ENCODE measurements at places on chromosomes 16 and 17.

DNA sequence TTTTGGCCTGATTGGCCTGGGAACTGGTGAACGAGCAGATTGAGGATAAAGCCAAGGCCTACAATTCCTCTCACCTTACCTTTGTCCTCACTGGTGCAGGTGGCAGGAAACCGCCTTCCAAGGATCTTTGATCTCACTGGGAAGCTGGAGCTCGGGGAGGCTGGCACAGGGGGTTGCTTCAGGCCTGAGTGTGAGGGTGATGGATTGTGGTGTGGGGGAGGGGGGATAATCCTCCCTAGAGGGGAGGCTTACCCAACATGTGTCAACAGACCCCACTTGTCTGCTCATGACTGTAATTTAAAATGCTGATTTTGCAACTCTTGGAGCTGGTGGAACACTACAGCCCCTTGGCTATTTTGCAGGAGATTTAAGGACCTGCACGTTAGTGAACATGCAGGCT, 4.5 kb upstream of the RMI2 start:
- DNase-seq: no peak

DNA sequence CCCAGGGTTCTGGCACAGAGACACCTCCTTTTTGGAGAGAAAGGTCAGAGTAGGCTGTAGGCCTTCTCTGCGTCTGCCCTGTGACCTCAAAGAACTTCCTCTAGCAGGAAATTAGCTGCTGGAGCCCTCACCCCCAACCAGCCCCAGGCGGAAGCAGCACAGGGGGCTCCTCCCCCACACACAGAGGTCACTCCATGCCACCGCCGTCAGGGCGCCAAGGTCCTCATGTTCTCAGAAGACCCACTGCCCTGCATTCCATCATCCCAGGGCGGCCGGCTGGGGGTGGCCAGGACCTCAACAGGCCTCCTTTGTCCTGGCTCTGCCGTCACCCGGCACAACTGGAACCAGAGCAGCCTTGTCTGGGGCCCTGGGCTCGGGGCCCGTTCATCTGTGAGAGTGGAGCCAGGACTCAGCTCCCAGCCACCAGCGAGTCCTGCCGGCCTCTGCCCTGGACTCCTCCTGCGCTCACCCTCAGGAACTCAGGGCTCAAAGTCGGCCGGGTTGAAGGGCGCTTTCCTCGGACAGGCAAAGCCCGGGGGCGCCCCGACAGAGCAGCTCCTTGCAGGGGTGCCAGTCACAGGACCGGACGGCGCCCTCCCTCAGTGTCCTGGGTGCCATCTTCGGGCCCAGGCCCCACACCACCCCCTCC, 1.2 kb downstream of the TMC6 start:
- DNase-seq: no peak

DNA sequence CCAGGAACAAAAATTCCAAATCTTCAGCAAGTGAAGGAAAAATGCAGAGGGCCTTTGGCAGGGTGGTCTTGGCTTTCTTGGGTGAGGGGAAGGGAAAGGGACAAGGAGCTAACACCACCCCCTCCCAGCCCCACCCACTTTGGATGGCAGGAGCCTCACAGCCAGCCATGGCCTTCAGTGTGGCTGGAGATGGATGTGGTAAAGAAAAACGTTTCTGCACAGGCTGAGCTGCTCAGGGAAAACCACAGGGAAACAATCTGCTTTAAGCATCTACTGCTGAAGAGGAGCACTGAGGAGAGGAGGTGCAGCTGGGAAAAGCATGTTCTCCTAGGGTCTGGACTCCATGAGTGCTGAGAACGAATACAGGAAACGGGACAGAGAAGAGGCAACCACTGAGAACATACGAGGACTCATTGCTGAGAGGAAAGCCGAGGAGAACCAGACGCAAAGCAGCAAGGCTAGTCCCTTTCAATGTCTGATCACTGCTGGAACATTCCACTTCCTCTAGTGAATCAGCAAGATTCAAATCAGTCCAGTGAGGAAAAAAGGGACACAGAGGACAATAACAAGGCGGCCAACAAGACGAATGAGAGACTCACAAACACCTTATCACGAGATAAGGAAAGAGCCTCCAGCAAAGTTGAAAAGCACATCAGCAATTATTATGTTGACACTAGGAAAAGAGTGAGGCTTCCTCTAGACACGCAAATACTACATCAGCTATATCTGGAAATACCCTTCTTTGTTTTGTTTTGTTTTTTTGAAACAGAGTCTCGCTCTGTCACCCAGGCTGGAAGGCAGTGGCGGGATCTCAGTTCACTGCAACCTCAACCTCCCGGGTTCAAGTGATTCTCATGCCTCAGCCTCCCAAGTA, 41.7 kb downstream of the ZZEF1 start:
- no peak for DNase-seq

- DNase-seq: no peak
Measured at GRCh38 chr17:82356845-82357355, 2.1 kb upstream of the TEX19 start.

DNA sequence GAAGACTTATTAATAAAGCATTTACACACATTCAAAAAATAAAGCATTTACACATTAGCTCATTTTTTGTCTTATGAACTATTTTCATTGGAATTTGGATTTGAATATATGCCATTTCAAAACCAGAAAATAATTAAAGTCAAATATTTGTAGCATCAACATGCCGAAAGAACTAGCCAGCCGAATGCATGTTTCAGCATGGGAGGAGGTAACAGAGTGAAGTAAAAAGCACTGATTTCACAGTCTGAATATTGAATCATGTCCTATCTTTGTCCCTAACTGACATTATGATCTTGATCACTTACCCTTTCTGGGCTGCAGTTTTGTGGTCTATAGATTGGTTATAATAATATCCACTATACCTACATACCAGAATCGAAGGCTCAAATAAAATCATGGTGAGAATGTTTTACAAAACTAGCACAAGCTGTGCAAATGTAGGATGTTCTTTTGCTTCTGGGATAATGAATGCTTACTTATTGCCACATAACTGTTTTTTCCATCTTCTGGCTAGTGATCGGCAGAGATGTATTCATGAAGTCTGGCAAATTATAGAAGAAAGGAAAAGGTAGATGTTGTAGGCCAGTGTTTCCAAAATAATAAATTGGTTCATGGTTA, 84.7 kb downstream of the TUBD1 start:
- DNase-seq: no peak

GRCh38 chr16:8611886-8612600, 9.5 kb upstream of the METTL22 start:
- DNase-seq: no peak

GRCh38 chr17:48202959-48203358, 95.4 kb downstream of the SNX11 start:
- DNase-seq: no peak

- DNase-seq: no peak
Measured at GRCh38 chr16:23826528-23827045, 9.2 kb upstream of the PRKCB start.

DNA sequence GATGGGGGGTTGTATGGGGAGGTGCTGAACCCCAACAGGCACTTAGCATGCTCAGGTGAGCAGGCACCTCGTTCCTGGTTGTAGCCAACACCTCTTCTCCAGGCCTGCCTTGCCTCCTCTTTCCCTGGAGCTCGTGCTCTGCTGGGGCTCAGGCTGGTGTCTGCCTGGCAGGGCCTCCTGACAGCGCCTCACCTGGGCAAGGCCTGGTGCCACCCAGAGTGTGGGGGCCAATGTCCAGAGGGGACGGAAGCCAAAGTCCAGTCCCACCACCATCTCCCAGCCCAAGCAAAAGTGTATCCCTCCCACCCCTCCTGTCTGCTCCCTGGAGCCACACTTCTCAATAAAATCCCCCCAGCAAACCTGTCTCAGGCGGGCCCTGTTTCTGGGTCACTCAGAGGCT, 304.2 kb upstream of the TNRC6C start:
- no peak for DNase-seq

DNA sequence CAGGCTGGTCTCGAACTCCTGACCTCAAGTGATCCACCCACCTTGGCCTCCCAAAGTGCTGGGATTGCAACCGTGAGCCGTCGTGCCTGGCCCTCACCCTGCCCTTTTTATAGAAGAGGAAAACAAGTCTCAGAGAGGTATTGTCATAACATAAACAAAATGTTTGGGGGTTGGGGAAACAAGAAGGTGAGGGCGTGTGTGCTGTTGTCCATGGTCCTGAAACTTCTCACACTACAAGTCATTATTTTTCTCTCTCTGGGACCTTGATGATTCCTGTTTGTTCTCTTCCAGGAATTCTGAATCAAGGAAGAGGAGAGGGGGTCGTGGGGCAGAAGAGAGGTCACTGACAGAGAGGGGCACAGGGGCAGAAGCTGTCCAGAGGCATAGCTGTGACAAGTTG, 160.2 kb upstream of the LHX1 start:
- DNase-seq: no peak

- DNase-seq: no peak
Measured at GRCh38 chr16:76970087-76970744, 220.8 kb upstream of the MON1B start.

DNA sequence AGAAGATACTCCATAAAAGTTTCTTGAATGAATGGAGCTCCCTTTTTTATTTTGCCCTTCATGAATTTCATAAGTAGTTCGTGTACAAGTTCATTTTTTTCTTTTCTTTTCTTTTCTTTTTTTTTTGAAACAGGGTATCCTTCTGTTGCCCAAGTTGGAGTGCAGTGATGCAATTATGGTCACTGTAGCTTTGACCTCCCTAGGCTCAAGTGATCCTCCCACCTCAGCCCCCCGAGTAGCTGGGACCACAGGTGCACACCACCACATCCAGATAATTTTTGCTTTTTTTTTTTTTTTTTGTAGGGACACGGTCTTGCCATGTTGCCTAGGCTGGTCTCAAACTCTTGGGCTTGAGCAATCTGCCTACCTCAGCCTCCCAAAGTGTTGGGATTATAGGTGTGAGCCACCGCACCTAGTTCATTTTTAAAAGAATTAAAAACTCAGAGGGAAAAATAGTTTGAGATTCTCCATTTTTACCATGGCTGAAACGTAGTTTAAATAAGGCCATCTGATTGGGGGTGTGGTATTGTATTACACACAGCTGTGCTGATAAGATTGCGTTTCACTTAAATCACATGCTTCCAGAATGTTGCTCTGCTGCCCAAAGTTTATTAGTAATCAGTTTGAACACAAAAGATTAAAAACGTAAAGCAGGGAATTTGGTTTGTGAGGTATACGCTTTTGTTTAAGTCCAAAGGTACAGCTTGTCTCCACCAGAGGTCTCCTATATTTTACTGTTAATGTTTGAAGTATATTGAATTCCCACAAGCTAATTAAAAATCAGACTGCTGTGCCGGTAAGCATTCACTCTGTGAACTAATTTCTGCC, 154.1 kb downstream of the SOCS1 start:
- DNase-seq: no peak

DNA sequence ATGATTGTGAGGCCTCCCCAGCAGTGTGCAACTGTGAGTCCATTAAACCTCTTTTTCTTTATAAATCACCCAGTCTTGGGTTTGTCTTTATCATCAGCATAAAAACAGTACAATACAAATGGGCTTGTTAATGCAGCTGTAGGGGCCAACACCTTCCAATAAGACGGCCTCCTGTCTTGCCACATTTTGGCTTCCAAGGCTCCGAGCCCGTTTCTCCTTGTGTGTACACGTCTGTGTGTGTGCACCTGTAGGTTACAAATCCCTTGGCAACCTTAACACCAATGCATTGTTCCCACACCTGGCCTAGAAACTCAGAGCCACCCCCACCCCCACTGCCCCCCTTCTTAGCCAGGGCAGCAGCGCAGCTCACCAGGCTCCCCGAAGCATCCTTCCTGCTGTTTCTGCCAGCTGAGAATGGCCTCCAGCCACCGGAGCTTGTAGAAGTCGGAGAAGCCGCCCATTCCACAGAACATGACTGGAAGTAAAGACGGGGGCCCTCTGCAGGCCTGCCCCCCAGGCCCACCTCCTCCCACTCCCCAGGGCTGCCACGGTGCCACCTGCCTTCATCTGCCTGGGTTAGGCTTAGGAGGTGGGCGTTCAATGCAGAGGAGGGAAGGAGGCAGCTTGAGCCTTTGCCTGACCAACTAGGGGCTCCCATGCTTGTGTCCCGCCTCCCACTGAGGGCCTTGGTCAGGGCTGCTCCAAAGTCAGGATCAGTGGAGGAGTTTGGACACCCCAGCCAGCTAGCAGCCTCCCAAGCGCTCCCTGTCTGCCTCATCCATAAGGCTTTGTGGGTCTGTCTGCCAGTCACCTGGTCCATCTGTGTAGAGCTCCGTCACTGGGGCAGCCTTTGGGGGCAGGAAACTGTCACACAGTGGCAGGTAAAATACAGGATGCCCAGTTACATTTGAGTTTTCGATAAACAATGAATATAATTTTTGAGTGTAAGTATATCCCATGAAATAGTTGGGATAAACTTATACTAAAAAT, 10.6 kb downstream of the C16orf89 start:
- no peak for DNase-seq

DNA sequence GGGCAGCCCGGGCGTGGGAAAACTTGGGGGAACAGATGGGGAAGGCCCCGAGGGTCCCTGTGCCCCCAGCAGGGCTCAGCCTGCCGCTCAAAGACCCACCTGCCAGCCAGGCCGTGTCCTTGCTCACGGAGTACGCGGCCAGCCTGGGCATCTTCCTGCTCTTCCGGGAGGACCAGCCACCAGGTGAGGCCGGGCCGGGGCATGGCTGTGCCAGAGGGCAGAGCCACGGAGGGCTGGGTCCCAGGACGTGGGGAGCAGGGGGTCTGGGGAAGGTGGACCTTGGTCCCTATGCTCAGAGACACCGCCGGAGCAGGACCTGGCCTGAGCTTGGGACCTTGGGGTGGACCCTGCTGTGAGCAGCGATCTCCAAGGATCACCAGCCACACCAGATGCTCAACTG, 509 bp downstream of the ADAD2 start:
- no peak for DNase-seq

DNA sequence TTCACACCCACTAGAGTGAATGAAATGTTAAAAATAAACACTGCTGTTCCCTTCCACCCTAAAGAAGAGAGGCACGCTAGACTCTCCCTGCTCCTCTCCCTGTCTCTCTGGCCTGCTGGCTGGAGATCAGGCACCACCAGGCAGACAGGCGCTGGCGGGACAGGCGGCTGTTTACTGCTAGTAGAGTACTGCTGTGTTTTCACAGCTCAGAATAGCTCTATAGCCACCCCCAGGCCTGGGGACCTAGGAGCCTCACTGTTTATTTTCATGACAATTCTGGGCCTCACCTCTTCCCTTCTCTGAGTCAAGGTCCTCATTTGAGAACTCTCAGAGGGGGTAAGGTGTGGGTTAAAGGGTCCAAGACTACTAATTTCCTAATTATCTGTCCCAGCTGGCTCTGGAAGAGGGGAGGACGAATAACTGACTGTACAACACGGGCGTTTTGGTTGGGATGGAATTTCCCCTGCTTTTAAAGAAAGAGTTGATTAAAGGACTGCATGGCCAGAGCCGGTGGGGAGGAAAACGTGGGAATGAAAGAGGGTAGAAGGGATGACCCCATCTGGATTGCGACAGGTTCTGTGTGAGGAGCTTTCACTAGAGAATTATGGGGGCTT, 9.0 kb upstream of the G6PC1 start:
- no peak for DNase-seq

Measured in NCI-H1436 treated with DMSO at 0.1 percent for 48 hours (cell line).